Hematopoietic multipotent progenitor cell treated with erythropoietin and hydrocortisone succinate and interleukin-3 and kit ligand, for 15 days (in vitro differentiated cells): ENCODE measurements at places on chromosomes 1 and 21.
A peak's percentile ranks its signal among the peaks of the same experiment; 100 is the strongest.

DNA sequence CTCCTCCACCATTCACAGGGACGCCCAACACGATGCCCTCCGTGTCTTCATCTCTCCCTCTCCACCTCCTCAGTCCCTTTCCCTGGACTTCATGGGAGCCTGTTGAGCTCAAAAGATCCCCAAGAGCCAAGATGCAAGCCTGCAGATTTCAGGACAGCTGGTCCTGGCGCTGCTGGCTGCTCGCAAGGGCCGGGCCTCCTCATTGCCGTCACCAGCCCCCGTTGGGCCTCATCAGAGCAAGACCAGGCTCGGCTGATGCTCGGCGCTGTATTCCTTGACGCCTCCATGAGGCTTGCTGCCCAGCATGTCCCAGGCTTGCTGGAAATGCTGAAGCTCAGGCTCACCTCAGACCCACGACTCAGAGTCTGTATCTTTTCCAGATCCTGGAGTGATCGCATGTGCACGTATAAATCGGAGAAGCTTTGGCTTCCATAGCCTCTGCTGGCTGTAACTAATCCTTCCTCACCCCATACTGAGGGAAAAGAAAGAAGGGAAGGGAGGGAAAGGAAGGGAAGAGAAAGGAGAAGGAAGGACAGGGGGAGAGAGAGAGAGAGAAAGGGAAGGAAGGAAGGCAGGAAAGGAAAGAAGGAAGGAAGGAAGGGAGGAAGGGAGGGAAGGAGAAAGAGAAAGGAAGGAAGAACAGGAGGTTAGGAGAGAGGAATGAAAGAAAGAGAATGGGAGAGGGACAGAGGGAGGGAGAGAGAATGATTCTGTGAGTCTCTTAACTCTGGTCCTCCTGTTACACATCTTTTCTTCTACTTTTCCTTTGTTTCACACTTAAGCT, 94.6 kb downstream of the KCNJ15 start:
- no peak for DNase-seq

DNA sequence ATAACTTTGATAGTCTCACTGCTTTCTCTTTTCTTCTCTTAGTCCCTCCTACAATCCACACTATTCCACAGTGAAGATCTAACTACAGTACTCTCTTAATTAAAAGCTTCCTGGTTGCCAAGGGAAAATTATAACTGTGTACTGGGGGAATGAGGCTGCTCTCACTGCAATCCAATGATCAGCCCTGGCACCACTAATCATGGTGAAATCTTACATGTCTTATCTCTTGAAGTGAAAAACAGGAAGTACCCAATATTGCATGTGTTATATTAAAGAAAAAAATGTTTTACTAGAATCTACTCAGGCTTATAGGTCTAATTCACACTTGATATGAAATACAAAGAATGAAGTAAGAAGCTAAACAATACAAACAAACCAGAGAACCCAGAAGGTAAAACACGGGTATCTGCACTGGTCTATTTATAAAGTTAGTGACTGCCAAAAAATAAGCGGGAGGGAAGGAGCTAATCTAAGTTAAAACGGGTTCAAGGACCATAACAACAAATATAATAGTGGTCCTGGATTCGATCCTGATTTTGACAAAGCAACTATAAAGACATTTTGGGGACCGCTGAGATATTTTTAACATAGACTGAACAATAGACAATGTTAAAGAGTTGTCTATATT, 57.5 kb downstream of the RGS2 start:
- no peak for DNase-seq

- DNase-seq, result no peak
Observed at GRCh38 chr21:44989537-44989886, 49.7 kb downstream of the SLX9 start.

DNA sequence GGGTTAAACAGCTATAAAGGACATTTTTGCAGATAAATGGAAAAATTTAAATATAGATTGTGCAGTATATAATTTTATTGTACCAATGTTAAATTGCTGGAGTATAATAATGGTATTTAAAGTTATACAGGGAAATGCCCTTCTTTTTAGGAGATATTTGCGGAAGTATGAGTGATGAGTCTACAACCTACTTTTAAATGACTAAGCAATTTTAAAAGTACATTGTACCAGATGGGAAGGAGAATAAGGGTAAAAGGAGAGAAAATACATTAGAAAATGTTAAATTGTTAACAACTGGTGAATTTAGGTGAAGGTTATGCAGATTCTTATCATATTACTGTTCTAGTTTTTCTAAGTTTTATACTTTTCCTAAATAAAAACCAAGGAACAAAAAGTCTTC, 91.8 kb downstream of the ZZZ3 start:
- DNase-seq, result no peak

DNA sequence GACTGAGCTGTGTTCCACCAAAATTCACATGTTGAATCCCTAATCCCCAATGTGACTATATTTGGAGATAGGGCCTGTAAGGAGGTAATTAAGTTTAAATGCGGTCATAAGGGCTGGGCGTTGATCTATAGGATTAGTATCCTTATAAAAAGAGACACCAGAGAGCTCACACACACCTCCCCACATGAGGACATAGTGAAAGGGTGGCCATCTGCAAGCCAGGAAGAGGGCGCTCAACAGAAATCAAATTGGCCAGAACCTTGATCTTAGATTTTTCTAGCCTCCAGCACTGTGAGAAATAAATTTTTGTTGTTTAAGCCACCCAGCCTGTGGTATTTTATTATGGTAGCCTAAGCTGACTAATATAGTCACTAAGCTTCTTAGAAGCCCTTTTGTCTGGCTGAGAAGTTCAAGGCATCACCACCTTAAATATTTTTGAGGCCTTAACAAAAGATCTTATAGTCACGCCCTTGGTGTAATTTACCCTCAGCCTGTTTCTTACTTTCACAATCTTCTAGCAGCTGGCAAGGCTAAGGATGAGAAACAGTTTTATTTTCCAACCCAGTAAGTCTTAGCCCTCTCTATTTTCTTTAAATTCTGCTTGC, 28.8 kb downstream of the GORAB start:
- no peak for DNase-seq

GRCh38 chr21:26070822-26071425, 99.6 kb downstream of the APP start:
- no peak for DNase-seq

GRCh38 chr1:117655220-117655577, 49.4 kb downstream of the TENT5C start:
- DNase-seq, result peak; percentile 94

GRCh38 chr1:22524481-22524880, 38.8 kb upstream of the EPHA8 start:
- DNase-seq, result no peak

DNA sequence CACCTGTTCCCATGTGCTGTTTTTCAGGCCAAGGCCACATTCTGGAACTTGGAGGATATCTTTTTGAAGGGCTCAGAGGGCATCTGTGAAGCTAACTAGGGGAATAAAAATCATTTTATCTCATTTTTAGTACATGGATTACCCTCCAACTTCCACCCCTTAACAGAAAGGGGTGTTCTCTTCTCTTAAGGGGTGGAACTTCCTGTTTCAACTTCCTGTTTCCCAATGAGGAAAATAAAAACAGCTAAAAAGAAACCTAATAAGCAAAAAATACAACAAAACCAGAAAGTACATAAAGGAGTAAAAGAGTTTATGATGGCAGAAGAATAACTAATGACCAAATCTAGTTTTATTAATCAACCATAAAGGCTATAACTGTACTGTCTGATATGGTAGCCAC, 24.8 kb upstream of the SLC22A15 start:
- no peak for DNase-seq

DNA sequence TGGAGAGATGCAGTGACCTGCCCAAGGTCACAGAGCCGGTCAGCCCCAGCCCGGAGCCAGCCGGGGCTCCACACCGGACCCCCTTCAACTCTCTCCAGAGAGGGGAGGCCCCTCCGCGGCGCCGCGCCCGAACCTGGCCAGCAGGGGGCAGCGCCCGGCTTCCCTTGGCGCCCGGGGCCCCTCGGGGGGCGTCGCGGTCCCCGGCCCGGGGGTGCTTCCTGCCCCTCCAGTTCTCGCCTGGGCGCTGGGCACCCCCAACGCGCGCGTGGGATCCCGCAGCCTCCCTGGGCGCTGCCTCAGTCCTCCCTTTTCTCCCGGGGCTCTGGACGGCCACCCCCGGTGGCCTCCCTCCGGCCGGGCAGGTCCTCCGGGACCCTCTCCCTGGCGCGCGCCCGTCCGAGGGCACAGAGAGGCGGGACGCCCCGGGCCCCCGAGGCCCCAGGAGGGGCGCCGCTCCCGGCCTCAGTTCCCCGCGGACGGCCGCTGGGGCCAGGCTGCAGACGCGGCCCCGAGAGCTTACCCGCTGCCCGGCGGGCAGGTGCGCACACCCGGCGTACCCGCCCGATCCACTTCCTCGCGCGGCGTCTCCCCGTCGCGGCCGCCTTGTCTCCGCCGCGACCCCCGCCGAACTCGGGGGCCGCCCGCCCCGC, 406 bp downstream of the HTR1D start:
- no peak for DNase-seq

DNA sequence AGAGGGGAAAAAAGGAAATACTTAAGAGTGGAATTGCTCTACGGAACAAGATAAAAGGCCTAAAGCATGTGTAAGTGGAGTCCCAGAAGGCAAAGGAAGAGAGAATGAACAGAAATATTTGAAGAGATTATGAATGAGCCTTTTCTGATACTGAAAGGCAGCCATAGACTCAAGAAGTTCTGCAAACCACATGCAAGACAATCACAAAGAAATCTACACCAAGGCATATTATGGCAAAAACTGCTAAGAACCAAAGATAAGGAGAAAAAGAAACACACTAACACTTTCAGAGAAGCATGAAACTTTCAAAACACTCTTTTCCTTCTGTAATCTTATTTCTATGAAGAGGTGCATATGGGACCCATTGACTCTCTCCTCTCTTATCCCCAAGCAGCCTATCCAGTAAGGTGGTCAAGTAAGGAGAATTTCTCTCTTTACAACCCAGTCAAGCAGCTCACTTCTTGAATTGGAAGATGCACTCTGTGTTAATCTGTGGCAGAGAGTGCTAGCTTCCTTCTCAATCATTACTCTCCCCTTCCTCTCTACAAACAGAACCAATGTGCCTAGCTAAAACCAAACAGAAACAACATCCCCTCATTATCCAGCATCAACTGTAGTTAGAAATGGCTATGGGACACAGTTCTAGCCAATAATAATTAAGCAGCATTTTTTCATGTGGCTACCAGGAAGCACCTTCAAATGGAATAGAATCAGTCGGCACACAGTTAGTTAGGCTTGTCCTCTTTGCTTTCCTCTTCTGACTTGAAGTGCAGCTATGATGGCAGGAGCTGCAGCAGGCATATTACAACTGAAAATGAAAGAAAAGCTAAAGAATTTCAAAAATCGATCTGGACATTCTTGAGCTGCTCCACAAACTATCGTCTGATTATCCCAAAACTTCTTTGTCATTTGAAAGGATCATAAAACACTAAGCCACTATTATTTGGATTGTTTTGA, 25.9 kb downstream of the KRTAP19-8 start:
- no peak for DNase-seq

GRCh38 chr1:248818505-248819374, 7.0 kb downstream of the SH3BP5L start:
- DNase-seq, result no peak

GRCh38 chr21:45102391-45102932, 28.1 kb downstream of the ADARB1 start:
- peak; percentile 7 for DNase-seq

DNA sequence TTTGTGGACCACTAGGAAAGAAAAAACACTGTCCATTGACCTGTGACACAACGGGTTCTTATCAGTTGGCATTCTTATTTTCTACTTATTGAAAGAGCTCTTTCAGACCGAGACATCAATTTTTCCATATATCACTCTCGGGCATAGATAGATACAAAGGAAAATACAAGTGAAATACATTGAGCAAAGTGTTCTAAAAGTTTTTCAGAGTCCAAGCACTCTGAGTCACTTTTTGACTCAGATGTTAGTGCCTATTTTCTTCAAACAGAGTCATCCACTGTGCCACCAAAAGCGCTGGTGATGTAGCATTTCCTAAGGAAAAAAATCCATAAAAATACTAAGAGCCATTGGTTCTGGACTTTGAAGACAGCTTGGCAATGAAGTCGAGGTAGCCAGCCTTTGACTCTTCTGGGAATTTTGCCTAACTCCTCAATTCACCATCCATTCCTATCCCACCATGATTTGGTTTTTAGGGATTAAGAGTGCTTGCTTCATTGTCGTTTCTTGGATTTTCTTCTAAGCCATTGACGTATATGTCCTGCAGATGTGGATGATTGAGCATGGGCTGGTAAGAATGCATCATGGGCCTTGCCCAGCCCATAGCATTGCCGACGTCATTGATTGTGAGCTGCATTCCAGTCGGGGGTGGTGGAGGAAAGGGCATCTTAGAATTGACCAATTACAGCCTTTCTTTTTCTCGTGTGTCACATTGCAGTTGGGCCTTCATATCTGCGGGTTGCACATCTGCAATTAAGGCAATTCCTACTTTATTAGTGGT, 10.6 kb downstream of the GALNT2 start:
- DNase-seq, result no peak

DNA sequence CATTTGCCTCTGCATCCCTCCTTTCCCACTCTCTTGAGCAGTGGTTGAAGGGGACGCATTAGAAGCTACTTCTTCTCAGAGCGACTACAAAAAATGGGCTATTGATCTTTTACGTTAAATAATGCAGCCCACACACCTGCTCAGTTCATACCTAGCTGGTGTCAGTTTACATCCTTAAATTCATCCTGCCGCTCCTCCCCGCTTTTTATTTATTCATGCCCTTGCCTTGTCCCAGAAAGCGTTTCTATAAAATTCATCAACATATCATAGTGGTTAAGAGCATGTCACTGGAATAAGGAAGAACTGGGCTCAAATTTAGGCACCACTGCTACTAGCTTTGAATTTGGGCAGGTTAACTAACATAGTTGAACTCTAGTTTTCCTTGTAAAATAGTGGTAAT, 66.0 kb upstream of the TINAGL1 start:
- no peak for DNase-seq

GRCh38 chr1:26069941-26070295, 2.5 kb upstream of the TRIM63 start:
- no peak for DNase-seq
